ENCODE measurements at places on chromosomes 4 and X. TPM values are rescaled to one million over a fixed set of nuclear protein-coding genes. Genes with fewer than 3 reads are reported as not detected.

- no peak for DNase-seq
Observed at GRCh38 chr4:87734084-87734483, 65.3 kb upstream of the IBSP start.

DNA sequence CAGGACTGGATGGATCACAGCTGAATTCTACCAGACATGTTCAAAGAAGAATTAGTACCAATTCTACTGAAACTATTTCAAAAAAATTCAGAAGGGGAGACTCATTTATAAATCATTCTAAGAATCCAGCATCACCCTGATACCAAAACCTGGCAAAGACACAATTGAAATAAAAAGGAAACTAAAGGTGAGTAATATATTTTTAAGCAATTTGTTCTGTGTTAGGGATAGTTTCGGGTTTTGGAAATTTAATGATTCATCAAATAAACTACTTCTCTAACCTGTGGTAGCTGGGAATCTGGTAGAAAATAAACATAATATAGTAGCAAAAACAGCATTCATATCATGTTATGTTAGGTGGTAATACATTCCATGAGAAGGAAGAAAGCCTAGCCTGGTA is 662.2 kb upstream of the BOD1L1 start:
- peak; percentile 64 for DNase-seq

DNA sequence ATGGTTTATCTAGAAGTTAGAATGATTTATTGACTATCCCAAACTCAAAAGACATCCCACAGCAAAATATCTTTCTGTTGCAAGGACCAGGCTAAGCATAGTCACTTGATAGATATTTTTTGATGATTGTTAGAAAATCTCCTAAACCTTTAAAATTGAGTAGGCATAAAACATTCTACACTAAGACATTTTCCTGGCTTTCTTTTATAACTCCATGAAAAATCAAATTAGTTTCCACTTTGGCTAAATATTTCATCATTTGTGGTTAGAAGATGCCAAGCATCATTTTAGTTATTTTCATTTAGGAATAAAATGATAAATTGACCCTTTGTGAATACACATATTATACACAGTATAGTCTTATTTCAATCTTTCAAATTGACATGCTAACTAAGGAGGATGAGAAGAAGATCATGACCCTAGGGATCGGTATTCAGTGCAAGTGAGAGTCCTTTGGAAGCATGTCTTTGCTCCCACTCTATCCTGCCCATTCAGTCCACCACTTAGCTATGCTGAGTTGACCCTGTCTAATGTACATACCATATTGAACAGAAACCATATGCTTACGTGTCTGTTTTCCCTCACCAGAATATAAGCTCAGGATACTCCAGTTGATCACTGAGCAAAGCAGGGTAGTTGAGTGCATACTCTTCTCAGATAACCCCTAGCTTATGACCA is 136.6 kb upstream of the OTUD4 start:
- no peak for DNase-seq

DNA sequence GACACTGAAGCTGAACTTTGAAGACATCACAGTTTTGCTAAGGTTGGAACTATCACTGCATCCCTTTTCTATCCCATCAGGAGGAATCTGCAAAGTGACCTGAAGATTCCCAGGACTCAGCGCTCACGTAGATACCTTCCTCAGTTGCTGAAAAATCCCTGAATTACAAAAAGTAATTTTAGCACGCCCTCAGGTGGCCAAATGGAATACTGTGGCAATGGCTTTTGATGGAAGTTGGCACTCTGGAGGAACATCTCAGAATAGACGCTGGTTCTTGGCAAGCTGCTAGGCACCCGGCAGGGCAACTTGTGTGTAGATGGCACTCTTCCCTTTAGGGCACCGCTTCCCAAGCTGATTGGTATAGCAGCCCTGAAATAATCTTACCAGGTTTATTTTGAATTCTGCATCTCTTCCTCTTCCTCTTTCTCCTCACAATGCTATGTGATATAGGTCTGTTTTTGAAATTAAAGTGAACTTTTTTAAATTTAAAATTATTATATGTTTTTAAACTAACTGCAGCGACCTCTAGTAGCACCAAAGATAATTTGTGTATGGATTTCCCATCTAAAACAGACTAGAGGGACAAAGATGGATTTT is 16.3 kb upstream of the ESX1 start:
- DNase-seq: peak; percentile 47

DNA sequence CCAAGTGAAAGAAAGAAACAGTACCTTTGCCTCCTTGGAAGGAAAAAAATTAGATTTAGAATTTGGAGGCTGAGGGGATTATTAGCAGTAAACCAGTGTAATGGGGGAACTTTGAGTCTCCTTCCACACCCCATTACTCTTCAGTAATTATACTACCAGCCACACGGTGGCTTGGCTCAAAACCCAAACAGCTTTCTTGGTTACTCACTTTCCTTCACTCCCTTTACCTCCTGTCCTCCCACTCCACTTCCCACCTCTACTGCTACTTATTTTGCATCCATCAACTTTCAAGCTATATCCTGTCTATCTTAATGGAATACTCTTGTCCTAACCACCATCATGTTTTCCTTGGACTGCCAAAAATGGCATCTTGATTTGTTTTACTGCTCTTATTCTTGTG is 310.6 kb upstream of the AADAT start:
- DNase-seq: no peak

GRCh38 chr4:169540774-169541173 is 71.6 kb downstream of the NEK1 start:
- no peak for DNase-seq

- no peak for DNase-seq
Observed at GRCh38 chr4:51932261-51932660, 87.9 kb downstream of the LRRC66 start.

- DNase-seq: no peak
Observed at GRCh38 chr4:124839786-124840390, 127.4 kb upstream of the ANKRD50 start.

GRCh38 chr4:24809376-24809775 is 14.0 kb downstream of the SOD3 start:
- no peak for DNase-seq

- no peak for DNase-seq
Observed at GRCh38 chr4:113732967-113733527, 28.5 kb downstream of the CAMK2D start.

DNA sequence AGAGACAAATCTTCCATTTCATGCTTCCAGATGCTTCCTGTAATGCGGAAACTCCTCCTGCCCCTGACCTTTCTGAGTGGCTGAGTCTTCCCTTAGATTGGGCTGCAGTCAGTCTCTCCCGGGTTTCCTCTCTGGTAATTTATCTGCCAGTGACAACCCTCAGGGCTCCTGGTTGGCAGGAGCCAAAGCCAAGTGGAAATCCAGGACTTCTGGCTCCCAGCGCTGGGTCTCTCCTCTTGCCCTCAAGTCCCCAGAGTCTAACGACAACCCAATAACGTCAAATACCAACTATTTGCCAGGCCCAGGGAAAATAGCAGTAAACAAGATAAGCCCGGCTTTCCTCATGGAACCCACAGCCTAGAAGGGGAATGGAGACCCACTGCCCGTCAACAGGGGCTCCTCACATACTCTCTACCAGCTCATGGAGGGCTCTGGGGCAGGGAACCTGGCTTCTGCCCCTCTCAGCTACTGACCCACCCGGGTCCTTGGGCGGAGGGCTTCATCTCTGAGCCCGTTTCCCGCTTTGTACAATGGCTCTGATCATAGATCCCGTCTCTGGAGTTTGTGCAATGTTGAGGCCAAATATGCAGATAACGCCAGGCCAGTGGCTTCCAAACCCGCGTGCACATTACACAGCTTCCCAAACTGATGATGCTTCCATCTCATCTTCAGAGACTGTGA is 1.1 kb upstream of the TBC1D14 start:
- DNase-seq: no peak

DNA sequence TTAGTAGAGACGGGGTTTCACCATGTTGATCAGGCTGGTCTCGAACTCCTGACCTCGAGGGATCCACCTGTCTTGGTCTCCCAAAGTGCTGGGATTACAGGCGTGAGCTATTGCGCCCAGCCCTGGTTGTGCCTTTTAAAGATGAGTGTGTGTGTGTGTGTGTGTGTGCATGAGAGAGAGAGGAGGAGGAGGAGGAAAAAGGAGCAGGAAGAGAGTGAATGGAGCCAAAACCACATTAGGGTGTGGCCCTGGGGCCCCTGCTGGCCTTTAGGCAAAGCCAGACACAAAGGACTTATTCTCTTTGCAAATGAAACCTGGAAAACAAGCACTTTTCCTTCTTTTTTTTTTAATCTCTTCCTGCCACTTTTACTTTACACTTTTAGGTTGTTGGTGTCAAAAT is 48.2 kb upstream of the KLF3 start:
- DNase-seq: peak; percentile 25

- no peak for DNase-seq
Observed at GRCh38 chr4:23902222-23902804, 12.5 kb upstream of the PPARGC1A start.

DNA sequence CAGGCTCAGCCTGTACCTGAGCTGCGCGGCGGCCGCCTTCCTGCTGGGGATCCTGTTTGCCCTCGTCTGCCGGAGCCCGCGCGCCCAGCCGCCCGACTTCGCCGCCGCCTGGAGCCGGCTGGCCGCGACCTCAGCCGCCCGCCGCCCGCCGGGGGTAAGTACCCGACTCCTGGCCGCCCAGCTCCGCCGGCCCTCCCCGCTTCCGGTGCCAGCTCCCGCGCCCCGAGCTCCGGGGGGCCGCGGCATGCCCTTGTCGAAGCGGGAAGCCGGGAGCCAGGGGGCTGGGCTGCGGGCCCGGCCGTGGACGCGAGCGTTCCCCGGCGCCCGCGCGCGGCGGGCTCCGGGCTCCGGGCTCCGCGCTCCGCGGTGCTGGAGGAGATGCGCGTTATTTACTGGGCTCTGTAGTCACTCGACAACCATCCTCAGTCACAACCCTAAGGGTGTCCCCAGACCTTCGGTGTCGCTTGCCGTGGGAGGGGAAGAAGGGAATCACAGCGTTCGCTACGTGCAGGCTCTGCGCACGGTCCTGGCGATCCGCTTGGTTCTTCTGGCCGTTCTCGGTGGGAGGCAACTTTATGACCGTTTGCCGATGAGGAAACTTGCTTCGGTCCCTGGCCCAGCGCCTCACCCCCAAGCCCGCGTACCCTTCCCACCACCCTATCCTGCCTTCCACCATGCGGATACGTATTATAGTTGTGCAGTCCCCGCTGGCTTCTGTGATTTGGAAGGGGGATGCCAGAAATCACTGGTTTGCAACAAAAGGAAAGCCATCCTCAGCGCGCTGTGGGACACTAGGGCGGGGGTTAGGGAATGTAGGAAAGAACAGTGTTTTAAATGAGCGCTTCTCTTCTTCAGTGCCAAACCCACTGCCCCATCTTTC is 944 bp downstream of the SNX25 start:
- no peak for DNase-seq

DNA sequence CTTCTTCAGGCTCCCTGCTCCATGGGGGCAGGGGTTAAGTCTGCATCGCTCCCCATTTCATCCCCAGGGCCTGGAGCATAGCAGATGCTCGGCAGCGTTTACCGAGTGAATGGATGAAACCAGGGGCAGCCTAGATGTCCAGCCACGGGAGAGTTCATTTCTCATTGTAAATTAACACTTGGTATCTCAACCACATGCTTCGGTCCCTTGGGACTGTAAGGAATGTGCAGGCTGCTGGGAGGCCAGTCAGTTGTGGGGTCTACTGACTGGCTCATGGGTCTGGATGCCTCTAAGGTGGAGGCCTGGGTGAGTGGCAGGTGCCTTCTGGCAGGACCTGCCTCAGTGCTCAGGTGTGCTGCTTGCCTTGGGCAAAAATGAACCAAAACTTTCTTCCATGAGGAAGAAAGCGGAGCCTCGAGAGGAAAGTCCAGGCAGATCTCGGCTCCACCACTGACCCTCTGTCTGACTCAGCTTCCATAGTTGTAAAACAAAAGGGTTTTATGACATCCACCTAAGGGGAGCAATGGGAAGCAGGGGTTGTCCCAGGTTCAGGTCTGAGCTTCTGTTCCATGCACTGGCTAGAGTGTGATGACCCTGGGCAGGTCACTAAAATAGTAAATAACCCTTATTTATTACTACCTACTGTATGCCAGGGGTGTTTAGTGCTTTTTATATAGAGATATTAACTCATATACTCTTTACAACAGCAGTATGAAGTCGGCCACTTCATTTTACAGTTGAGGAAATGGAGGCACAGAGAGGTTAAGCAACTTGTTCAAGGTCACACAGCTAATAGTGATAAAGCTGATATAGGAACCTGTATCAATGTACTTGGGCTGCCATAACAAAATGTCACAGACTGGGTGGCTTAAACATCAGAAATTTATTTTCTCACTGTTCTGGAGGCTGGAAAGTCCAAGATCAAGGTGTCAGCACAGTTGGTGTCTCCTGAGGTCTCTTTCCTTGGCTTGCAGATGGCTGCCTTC is 144.3 kb upstream of the STX18 start:
- no peak for DNase-seq

DNA sequence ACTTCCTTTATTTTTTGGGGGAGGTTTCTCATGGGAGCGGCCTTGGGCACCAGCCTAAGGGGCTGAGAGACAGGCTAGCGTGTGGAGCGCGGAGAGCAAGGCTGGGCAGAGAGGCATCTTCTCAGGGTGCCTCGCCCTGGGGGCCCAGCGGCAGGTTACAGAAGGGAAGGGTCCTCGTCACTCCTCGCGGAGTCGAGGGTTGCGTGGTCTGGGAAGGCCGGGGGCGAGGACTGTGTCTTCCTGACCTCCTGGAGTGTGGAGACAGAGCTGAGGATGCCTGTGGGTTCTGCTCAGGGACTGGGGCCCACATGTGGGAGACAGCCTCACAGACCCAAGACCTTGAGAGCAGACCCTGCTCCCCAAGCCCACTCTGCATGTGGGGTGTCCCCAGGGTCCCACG is 79.6 kb upstream of the LRPAP1 start:
- no peak for DNase-seq

Gene MMRN1
- under 0.01 TPM for total RNA-seq

Gene CXCL11
- not detected for total RNA-seq

Gene TMEM144
- total RNA-seq: 4.2 TPM

Gene UGT2B7
- total RNA-seq: 0.26 TPM

Gene GJB1
- total RNA-seq: not detected

Gene SUPT20HL2
- not detected for total RNA-seq

Gene CABS1
- total RNA-seq: not detected

Gene STK32B
- total RNA-seq: under 0.01 TPM

Gene TCEAL7
- total RNA-seq: 1.1 TPM

Gene LRCH2
- 0.26 TPM for total RNA-seq

Gene LUZP4
- not detected for total RNA-seq

Gene ABCB7
- total RNA-seq: 17.4 TPM

Gene VGLL1
- 0.77 TPM for total RNA-seq

Gene CT83
- total RNA-seq: not detected

Gene ATP2B3
- total RNA-seq: not detected

Gene HSFX1
- total RNA-seq: 0.53 TPM

Gene RTL9
- not detected for total RNA-seq

Gene MORF4L2
- 422 TPM for total RNA-seq

Gene SLC10A6
- total RNA-seq: 10.9 TPM

Gene NXT2
- total RNA-seq: 13.2 TPM

Gene TMEM35A
- not detected for total RNA-seq

Gene POU3F4
- not detected for total RNA-seq

Gene SULT1E1
- 1.1 TPM for total RNA-seq

All from bronchial epithelial cell (primary cell).